Neural crest cell (in vitro differentiated cells): ENCODE measurements at places on chromosomes 2 and 18. TPM values are rescaled to one million over a fixed set of nuclear protein-coding genes. Genes with fewer than 3 reads are reported as not detected.
A peak's percentile ranks its signal among the peaks of the same experiment; 100 is the strongest.

- no peak for DNase-seq
- no peaks in the 10 kb centered on the region for H3K36me3 ChIP-seq
- no peak overlapping the region for H3K4me3 ChIP-seq
- no peak overlapping the region for H3K27ac ChIP-seq
These were observed 111.5 kb downstream of the CYP26B1 start for GRCh38 chr2:72036173-72036545.

DNA sequence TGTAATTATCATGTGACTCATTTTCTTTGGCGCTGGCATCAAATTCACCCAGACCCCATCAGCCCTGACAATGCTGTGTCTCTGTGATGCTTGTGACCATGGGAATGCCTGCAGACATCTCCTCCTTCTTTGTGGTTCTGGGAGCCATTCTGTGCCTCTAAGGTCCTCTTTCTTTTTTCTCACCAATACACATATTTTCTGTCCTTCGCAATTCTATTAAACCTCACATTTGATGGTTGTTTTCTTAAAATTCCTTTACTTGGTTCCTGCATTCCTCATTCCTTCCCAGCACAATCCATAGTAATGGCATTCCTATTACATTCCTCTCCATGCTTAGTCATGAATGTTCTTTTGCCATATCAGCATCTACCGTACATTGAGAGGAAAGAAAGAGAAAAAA is 375.3 kb downstream of the PIK3C3 start:
- no peaks in the 10 kb centered on the region for H3K27me3 ChIP-seq
- no peak overlapping the region for H3K4me3 ChIP-seq
- H3K36me3 ChIP-seq, result no peaks in the 10 kb centered on the region
- no peak for DNase-seq

DNA sequence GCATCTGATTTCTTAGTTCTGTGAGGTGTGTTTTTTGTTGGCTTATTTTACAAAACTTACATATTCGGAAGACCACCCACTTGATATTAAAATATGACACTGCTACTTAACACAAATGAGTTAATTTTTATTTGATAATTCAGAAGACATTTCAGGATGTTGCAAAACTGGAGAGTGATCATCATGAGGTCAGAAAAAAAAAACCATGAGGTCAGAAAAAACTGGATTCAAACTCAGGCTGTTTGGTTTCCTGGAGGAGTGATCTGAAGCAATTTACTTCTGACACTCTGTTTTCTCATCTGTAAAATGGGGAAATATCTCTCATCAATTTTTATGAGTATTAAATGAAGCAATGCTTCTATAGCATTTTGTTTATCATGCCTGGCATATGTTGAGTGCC is 1.8 kb upstream of the CCBE1 start:
- no peaks in the 10 kb centered on the region for H3K36me3 ChIP-seq
- peak overlapping the region; percentile 10 for H3K4me3 ChIP-seq
- DNase-seq, result no peak

DNA sequence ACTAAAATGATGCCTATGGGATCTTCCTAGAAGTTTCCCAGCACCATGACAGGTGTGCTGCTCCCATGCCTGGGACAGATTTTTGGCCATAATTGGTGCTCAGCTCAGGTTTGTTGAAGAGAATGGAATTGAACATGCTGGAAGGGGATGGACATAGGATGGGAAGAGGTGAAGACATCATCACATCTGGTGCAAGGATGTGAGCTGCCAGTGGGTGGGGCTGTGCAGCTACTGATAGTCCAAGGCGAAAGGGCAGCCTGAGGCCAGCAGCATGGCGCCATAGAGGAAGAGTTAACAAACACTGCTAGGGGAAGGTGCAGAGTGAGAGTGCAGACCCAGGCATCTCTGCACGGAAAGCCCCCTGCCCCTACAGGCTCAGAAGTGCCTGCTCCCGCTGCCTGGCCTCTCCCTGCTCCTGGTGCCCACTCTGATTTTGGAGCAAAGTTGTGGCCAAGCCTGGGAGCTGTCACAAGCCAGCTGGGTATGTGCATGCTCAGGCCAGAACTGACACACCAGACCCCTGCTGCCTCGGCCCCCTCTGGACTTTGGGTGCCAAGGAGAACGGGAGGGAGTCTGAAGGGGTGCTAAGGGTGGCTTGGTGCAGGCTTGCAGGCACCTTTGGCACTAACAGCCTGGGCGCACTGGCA is 178.6 kb downstream of the ZBTB7C start:
- peaks cover 6% of the 10 kb centered on the region for H3K27me3 ChIP-seq
- H3K4me1 ChIP-seq, result peaks cover 4% of the 10 kb centered on the region
- peak; percentile 65 for DNase-seq
- H3K4me3 ChIP-seq, result no peak overlapping the region
- H3K27ac ChIP-seq, result no peak overlapping the region

DNA sequence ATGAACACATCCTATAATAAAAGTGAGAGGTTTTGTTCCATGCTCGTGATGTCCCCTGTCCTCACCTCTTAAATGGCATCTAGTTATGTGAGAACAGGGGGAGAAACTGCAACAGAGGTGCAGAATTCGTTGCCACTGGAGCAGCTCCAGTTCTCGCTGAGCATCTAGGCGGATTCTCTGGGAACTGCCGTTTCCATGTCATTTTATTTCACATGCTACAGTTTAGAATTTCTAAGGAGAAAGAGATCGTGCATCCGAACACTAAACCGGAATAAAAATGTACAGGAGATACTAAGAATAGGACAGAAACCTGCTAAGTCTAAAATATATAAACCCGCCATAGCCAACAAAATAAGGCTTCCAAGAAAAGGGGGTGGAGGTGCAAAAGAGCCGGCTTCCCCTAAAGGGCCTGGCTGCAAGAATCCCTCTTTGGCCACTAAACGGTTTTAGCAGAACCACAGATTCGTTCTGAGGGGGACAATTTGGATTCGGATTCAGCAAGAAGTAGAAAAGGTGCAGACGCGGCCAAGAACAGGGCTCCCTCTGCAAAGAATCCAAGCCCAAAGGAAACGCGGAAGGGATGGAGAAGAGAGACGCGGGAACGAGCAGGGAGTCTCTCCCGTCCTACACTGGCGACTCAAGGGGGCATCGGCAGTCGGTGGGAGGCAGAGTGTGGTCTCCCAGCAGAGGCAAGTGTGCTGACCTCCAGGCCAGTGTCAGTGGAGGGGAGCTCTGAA is 1.3 kb downstream of the TMEM163 start:
- H3K4me3 ChIP-seq, result peak overlapping the region; percentile 87
- DNase-seq, result no peak
- H3K36me3 ChIP-seq, result no peaks in the 10 kb centered on the region
- peaks cover 16% of the 10 kb centered on the region for H3K4me1 ChIP-seq
- no peak overlapping the region for H3K27ac ChIP-seq
- peaks cover 87% of the 10 kb centered on the region for H3K27me3 ChIP-seq

- no peaks in the 10 kb centered on the region for H3K36me3 ChIP-seq
- H3K27ac ChIP-seq, result peak within 1 kb of the TSS; percentile 39
- DNase-seq, result peak; percentile 49
- H3K4me1 ChIP-seq, result peaks cover 41% of the 10 kb centered on the region
- H3K4me3 ChIP-seq, result peak within 1 kb of the TSS; percentile 93
- H3K27me3 ChIP-seq, result peaks cover 38% of the 10 kb centered on the region
These were observed at the start of gene CDH7 for GRCh38 chr18:65750389-65751154. CDH7 (plus strand) TSS chr18:65751012; CDS start chr18:65762843, 11,831 bp downstream.

TCF23 gene
- not detected in 2 replicates for total RNA-seq

UPP2 gene
- not detected in 2 replicates for total RNA-seq

APOB gene
- total RNA-seq, result 0.07 and 0.09 TPM in 2 replicates

NEU4 gene
- 0.14 and 0.25 TPM in 2 replicates for total RNA-seq

ZAP70 gene
- total RNA-seq, result 2.4 and 2.8 TPM in 2 replicates
